ENCODE measurements at places on chromosomes 3 and 15.

DNA sequence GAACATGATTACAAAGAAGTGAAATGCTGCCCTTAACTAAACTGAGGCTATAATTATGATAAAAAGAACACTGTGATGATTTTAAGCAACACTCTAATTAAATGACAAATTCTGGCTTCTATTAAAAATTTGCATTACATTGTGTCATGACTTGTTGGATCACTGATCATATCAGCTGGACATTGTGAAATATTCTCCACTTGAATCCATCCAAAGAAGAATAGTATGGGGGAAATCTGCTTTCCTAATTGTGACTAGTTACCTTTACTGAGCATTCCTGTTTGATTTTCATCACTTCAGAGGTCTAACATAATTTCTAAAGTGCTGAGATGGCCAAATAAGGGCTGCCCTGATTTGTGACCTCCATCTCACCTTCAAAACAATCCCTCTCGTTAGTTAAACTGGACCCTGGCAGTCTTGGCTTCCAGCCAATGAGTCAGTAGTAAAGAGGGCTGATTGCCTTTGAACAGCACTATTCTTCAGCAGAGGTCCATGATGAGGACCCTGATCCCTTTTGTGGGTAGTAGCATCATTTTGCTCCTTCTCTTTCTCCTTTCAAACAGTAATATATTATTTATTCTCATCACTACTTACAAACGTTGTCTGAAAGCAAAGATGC, 53.5 kb upstream of the LEKR1 start:
- no peak for DNase-seq

- no peak for DNase-seq
Observed at GRCh38 chr3:64870876-64871646, 183.3 kb upstream of the ADAMTS9 start.

DNA sequence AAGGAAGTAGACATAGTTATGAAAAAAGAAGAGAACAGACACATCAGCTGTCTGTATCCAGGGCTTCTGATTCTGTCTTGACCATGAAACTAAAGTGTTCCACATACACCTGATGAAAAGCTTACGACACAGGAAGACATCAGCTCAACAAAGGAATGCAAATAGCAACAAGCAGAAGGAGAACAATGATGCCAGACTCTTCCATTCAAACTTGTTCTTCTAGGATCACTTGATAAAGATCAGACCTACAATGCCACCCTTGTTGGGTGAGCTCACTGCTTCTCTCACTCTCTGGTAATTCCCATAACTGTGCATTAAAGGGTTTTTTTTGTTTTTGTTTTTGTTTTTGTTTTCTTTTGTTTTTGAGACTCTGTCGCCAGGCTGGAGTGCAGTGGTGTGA, 49.7 kb downstream of the GATM start:
- no peak for DNase-seq

GRCh38 chr3:170323331-170323730, 34.2 kb upstream of the SKIL start:
- no peak for DNase-seq

DNA sequence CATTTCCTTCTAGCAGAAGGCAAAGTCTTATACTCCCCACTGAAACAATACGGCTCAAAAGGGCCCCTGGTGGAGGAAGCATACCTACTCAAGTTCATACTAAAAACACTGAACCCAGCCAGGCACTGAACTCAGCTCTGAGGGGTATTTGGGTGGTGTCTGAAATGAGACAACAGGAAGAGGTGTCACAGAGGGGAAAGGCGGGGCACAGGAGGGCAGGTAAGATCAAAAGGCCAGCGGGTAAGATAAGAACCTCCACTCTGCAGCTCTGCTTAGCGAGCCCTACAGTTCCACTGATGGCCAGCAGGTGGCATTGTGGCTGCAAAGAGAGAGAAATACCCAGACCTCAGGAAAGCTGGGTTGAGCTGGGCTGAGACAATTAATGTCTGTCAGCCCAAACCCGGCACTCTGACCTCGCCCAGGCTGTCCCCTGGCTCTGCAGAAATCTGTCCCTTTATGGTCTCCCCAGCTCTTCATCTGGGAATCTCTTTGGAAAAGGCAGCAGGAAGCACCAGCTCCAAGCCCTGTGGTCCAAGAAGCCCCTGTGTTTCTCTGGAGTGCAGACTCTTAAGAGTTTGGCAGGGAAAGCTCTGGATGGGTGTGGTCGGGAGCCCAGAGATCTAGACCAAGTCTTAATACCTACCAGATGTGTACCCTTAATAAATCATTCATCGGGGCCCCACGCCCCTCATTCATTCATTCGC, 8.4 kb downstream of the MFGE8 start:
- DNase-seq, result peak; percentile 66

DNA sequence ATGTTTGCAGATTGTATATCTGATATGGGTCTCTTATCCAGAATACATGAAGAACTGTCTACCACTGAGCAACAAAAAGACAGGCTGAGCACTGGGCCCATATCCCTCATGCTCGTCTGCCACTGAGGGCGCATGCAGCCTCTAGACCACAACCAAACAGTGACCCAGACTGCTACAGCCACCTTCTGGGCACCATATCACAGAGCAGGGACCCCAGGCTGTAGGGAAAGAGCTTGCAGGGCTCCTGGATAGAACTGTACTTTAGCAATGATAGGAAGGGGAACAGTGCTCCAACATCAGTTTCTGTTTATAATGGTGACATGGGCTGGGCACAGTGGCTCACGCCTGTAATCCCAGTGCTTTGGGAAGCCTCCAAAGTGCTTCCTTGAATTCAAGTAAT, 40.2 kb upstream of the TMEM87A start:
- DNase-seq, result no peak

- no peak for DNase-seq
Observed at GRCh38 chr3:38890426-38890825, 74.4 kb upstream of the SCN10A start.

DNA sequence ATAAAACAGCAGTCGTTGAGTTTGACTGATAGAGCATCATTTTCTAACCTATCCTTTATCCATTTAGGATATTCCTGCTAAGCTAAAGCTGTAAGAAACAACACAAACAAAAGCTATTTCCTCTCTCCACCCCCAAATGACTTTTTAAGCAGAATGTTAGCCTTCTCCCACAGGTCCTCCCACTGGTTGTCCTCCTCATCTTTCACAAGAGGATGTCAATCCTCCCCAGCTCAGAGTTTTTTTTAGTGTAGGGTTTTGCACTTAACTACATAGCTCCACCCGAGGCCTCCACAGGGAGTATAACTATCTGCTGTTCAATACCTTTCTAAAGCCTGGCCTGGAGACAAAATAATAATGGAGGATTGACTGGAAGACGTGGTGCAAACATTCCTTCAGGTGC, 7.8 kb downstream of the SETMAR start:
- DNase-seq, result no peak

- no peak for DNase-seq
Observed at GRCh38 chr15:70087708-70088352, 9.9 kb downstream of the TLE3 start.

GRCh38 chr3:99506-99905, 97.1 kb upstream of the CHL1 start:
- DNase-seq, result no peak

GRCh38 chr15:27784107-27784506, 315.0 kb downstream of the OCA2 start:
- DNase-seq, result no peak

DNA sequence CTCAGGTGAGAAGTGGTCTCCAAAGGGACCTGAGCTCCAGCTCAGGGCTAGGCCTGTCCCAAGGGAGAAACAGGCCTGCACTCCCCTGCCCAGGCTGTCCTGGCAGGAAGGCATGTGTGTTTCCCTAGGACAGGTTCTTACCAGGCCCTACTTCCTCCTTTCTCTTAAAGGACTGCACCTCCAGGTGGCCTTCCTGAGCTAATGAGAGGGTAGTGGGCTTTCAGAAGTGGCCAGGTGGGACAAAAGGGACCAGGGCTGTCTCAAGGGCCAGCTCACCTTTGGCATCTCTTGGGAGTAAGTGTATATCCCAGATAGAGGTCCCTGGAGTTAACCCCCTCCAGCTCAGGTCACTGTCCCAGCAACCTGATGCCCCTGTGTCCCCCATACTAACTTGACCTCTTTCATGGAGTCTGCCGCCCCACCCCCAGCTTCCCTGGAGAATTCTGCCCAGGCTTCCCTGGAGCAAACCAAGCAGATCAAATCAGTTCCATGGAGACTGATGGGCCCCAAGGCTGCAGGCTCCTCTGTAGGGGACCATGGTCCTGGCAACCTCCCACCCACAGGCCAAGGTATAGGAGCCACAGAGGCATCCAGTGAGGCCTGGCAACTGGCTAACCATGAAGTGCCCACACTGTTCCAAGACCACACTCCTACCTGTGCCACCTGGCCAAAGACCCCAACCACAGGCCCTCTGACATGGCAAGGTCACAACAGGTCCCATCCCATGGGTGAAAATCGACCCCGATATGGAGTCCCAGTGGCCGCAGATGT, 67.6 kb downstream of the ZNF445 start:
- no peak for DNase-seq

GRCh38 chr15:22855791-22856190, 17.3 kb downstream of the NIPA2 start:
- no peak for DNase-seq

GRCh38 chr3:130823241-130823884, 70.5 kb upstream of the ATP2C1 start:
- no peak for DNase-seq

GRCh38 chr3:11411956-11412355, 139.8 kb downstream of the ATG7 start:
- no peak for DNase-seq

DNA sequence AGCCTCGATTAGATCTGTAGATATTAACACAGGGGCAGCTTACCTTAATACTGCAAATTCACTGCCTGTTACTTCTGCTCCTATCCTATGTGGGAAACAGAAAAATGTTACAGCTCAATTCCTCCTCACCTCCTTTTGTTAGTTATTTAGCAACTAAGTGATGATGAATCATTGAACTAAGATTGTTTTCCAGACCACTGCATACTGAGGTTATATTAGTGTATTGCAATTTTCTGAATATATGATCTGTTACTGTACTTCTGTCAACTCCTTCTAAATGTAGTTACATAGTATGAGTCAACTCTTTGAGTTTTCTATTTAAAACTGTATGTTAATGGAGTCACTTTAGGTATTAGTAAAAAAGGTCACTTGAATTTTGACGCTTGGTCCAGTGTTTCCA, 331.5 kb upstream of the SLCO3A1 start:
- no peak for DNase-seq

- DNase-seq, result no peak
Observed at GRCh38 chr3:57872606-57873005, 116.5 kb downstream of the SLMAP start.

- no peak for DNase-seq
Observed at GRCh38 chr3:105996781-105997180, 128.0 kb upstream of the CBLB start.

GRCh38 chr3:152376351-152377183, 107.8 kb downstream of the MBNL1 start:
- DNase-seq, result no peak

DNA sequence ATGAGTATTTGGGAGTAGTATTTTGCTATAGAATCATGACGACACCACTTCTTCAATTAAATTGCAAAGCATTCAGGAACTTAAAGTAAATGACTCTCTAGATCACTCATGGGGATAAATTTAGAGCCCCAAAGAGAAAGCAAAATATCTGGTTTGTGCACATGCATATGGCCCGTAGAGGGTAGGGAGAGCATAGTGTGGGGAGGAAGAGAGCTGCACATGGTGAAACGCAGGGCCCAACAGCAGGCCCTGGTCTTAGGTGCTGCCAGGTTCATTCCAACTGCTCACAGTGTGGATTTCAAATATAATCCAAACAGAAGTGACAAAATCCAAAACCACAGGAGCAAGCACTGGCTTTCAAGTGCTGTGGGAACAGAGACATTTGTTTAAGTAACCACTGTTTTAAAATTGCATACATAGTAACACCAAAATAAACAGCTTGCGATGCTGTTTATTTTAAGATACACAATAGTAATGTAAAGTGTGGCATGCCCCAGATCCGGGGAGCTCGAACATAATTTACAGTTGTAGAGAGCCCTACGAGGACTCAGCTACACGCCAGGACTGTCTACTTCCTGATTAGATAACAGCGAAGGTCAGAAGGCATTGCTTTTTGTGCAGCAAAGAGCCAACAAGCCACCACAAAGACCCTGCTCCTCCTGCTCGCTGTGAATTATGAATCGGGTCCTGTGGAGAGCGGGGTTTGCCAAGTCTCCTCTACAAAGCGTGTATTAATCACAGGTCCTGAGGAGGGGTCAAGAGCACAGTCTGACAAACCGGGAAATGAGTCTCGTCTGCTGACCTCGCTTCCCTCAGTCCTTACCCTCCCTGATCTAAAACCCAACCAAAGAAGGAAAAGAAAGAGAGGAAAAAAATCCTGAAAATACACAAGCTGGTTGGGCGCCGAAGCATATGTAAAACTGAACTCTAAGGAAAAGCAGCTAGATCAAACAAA, 80.6 kb downstream of the MEIS2 start:
- no peak for DNase-seq

GRCh38 chr3:128374746-128375445, 91.8 kb downstream of the DNAJB8 start:
- DNase-seq, result no peak

- DNase-seq, result no peak
Observed at GRCh38 chr3:195034101-195034500, 236.9 kb downstream of the XXYLT1 start.

- DNase-seq, result no peak
Observed at GRCh38 chr3:5195605-5196004, 8.1 kb downstream of the EDEM1 start.

GRCh38 chr3:123672429-123673146, 87.7 kb upstream of the HACD2 start:
- peak; percentile 87 for DNase-seq

DNA sequence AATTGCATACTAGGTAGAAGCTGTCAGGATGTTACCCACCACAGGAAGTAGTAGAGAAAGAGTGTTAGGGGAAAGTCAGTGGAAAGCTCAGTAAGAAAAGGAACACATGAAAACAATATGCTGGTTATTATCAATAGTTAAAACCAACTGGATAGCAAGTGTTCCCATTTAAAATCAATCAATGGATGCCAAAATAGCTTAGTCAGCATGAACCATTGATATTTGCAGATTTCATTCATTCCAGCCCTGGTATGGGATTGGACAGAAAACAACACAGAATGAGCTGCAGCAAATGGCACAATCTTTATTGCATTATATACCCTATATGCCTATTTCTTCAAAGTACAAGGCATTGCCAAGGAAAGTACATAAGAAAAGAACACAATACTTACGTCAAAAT, 293.7 kb downstream of the EPHA6 start:
- no peak for DNase-seq

DNA sequence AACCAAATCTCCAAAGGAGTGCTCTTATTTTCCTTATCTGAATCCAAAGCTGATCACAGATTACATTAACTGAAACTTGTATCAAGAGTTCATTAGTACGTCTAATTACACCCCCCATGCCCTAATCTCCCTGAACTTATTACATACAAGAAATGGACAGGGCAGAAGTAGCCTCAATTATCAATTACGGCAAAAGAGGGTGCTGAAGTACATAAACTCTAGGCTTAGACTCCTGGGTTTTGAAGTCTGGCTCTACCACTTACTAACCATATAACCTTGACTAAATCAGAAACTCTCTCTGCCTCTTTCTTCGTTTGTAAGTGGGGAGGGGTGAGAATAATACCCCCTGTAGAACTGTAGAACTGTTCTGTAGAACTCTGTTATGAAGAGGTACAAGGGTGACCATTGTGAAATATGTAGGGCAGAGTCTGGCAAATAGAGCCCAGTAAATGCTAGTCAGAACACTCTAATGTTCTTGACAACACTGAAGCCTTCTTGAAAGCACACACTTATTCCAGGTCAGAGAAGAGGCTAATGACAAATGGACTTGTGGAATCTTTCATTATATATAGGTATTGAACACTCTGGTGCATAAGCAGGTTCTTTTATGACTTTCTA, 19.6 kb upstream of the OR5K4 start:
- no peak for DNase-seq

Data from spinal cord (tissue), 10 donors.